ENCODE measurements at places on chromosomes 5 and 9.

DNA sequence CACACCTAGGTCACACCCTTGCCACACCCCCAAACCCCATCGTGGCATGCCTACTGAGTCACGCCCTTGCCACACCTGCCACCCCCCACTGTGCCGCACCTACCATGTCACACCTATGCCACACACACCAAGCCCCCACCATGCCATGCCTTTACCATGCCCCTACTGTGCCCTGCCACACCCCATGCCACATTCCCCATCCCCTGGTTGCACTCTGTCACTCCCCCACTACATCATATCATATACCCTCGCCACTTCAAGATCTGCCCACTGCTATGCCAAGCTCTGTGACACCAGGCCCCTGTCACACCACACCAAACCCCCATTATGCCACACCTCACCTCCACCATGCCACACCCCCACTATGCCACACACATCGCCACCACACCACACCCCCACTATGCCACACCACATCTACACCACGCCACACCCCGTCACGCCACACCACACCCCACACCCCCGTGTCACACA, 101.2 kb downstream of the OLFM1 start:
- no peak for DNase-seq

DNA sequence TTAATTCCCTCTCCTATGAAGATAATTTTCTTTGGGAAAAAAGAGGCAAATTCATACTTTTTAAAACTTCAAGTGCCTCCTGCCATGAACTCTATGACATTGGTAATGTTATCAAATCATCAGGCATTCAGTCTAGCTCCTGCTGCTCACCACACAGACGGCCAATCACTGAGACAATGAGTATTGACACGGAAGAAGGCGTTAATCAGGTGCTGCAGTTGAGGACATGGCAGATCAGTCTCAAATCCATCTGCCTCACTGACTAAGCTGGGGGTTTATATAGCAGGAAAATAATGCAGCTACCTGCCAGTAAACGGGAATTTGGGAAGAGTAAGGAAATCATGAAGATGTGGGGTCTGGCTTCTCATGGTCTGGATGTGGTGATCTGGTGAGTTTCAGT, 1087.7 kb downstream of the CDH9 start:
- no peak for DNase-seq

GRCh38 chr5:89280103-89281037, 397.4 kb upstream of the MEF2C start:
- no peak for DNase-seq

DNA sequence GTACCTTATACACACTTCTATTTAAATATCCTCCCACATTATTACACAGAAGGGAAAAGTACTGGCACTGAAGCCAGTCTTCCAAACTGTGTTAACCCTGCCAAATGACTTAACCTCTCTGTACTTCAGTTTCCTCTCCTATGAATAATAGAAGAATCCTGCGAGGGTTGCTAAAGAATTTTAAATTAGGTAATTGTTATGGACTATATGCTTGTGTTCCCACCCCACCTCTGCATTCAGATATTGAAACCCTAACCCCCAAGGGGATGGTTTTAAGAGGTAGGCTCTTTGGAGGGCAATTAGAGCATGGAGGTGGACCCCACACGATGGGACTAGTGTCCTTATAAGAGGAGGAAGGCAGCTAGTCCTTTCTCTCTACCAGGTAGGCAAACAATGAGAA, 72.7 kb downstream of the TTLL11 start:
- DNase-seq = no peak

DNA sequence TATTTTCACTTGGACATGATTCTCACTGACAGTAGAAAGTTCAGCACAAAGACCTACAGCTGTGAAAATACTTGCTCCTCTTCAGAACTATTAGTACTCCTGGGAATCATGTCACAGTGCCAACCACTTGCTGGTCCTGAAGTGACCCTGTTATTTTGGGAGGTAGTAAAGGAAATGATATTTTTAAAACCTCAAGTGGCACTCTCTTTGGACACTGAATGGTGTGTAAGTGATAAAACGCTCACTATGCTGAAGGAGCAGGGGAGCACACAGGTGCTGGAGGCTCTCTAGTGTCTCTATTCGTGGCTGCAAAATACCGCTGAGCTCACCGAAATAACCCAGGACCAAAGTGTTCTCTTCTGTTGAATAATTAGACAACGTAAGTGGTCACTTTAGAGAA, 76.9 kb upstream of the SPATA31D4 start:
- no peak for DNase-seq

- DNase-seq = no peak
These were observed 438.2 kb downstream of the ARHGEF28 start for GRCh38 chr5:74064225-74064624.

DNA sequence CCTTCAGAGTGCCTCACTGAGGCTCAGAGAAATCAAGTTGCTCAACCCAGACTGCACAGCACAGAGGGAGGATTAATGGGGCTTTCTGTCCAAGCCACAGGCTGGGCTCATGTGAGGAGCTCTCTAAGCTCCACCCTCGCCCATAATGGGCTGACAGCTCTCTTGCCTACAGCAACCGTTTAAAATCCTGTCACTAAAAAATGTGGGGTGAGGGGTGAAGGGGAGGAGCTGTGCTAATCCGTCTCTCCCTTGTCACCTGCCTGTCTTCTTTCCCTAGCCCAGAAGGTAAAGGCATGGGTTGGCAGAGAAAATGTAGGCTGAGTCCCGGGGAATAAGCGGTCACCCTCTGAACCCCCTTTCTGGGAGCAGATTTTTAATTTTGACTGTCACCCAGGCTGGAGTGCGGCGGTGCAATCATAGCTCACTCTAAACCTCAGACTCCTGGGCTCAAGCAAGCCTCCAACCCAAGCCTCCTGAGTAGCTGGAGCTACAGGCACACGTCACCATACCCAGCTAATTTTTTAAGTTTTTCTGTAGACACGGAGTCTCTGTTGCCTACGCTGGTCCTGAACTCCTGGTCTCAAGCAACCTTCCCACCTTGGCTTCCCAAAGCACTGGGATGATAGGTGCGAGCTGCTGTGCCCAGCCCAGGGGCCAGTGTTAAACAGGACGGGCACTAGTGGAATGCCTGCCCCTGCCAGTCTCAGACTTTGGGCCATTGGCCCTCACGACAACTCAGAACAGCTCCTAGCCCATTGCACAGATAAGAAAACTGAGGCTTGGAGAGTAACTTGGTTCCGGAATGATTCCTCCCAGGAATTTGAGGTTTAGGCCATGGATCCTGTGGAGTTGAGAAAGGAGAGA, 89.5 kb downstream of the LMX1B start:
- DNase-seq = no peak

- no peak for DNase-seq
These were observed 73.7 kb upstream of the EGFLAM start for GRCh38 chr5:38184627-38185026.

DNA sequence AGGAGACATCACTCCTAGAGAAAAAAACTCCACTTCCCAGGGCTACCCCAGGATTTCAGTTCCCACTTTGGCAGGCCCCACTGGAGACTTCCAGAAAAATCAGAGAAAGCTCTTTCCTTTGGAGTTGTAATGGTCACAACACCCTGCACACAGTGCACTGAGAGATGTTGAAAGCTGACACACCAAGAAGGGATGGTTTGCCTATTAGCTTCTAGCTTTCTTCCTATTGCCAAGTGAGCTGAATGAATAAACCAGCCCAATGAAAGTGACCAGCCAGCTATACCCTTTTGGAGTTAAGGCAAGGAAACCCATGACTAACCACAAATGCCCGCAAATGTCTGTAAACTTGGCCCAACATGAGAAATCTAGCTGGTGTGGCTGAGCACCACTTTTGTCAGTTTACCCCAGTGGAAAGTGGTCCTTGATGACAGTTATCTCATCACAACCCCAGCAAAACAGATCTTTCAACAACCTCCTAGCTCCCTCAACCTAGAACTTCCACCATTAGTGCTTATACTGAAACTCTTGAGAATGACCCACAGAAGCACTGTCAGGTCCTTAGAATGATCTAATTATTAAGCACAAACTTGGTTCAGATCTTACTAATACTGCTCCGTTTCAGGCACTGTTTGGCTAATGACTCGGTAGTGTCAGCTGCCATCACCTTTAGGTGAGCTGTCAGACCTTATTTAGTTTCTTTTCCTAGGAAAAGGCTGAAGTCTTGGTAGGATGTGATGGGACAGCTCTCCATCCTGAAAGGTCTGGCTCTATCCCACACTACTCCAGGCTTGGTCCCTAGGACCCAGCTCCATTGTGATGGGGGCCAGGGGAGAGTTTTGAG, 11.2 kb downstream of the IRF1 start:
- DNase-seq = no peak

DNA sequence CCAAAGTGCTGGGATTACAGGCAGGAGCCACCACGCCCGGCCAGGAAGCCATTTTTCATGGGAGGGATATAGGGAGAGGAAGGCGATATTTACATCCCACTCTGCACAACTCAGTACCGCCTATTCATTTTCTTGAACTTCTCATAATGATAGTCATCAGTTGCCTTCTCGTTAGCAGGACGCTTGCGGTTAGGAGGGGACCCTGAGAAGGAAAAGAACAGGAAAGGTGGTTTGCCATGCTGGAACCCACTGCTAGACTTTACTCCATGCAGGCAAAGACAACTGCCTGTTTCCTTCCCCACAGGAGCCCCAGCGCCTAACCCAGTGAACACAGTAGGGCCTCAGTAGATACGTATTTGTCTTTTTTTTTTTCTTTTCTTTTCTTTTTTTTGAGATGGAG, 4.1 kb upstream of the TOR1A start:
- no peak for DNase-seq

DNA sequence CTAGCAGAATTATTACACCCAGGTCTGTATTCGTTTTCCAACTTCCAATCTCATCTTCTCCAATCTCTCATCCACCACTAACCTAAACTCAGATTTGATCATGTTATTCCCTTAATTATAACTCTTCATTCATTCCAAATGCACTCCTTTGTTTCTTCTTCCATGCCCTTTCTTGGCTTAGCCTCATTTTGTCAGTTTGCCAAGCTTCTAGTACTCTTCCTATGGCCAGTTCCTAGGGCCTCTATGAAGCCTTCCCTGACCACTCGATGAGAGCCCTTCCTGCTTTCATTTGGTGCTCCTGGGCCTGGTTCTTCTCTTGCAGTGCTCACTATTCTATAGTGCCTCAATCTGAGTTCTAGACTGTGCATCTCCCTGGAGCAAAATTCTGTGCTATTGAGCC, 5.8 kb downstream of the FAM219A start:
- DNase-seq = no peak

DNA sequence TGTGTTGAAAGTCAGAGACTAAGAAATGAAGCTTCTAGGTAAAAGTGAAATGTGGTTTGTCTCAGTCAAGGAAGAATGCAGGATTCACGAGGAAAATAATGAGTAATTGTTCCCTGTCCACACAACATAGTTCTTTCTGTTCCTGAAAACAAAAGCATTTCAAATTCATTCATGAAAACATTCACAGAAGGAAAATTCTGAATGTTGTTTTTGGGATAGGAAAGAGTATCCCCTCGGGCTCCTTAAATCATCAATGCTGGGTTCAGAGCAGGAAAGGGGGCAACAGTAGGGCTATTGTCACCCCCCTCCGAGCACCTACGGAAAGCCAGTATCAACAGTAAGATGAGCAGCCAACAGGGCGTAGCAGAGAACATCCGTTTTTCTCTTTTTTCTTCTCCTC, 769.9 kb upstream of the ADAMTS16 start:
- DNase-seq = no peak

DNA sequence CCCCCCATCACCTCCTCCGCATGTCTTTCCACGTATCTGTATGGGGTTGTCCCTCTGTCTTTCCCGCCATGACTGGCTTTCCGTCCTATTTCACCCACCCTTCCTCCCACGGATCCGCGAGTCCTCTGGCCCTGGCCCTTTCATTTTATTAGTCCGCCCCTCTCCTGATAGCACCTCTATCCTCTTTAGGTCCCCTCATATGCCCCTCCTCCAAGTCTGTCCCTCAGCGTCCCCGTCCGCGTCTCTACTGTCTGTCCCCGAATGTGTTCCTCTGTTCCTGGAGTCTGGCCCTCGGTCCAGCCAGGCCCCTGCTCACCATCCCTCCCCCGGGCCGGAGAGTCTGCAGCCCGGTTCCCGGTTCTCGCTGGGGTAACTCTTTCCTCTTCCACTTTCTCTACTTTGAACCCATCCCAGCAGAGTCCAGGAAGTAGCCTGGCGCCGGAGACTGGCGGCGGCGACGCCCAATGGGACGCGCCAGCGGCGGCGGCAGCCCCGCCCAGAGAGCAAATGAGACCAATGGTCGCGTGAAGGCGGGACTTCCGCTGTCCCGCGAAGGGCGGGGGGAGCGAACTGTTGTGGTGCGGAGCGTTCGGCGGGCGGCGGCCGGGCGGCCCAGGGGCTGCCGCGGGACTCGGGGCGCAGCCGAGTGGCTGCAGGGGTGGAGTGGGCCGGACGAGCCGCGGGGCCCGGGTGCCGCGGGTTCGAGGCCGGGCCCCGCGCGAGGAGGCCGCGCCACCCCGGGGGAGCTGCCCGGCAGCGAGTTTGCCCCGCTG, at the start of gene SAP30L:
TSS of gene SAP30L (plus strand) at position 576 of the 773 bp plus-strand sequence. CDS start 608 bp downstream, outside the sequence.
- peak; percentile 92 for DNase-seq

DNA sequence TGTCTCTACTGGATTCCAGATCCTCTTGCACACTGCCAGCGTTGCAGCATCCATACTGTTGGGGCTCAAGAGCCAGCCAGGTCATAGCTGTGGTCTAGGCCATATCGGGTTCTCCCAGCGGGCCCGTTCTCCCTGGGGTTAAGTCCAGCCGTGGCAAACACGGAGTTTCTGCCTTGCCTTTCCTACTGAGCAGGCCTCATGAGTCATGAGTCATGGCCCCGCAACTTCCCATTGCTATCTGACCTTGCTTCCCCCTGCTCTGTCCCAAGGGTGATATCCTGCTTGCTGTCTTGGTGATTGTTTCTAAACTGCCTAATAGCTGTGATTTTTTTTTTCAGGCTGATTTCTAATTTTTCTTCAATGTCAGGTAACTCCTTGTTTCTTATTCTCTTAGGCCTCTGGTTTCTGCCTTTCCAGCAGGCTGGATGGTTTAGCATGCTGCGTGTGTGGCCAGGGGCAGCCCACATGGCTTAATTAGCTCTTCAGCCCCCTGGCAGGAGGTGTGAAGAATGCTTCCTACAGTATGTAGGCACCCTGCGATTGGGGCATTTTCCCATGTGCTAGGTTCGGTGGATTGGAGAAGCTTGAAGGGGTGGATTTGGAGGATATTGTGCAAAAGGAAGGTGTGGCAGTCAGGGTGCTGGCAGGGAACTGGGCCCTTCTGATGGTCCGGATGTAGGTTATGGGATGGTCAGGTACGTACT, 18.7 kb downstream of the DAPK1 start:
- DNase-seq = peak; percentile 56

DNA sequence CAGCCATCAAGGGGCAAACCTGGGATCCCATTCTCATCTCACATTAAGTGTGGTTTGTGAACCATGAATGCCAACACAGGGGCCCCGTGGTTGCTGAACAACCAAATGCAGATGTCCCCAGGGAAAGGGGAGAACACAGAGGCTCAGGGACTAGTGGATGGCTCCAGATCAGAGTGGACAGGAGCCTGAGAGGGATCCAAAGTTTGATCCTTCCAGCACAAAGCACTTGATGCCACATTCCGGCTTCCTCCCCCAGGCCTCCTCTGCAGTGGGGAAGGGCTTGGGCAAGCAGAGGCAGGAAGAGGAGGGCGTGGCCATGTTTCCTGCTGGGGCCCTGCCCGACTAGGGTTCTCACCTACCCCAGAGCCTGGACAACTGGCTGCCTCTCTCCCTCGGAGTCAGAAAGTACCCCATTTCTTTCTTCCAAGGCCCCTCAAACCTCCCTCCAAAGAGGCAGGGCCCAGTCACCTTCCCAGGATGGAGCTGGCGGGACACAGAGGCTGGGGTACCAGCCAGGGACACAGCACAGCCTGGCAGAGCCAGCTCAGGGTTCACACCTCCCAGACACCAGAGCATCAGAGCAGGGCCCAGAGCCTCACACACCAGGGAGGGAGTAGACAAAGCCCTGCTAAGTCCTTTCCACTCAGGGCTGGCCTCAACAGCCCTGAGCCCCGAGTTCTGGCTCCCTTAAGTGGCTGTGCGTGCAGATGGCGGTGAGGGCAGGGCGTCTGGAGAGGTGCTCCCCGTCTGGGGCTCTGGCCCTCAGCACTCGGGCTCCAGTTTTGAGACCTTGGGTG, 4.3 kb upstream of the RNF44 start:
- no peak for DNase-seq
